Stimulated activated CD4-positive, alpha-beta T cell treated with anti-CD3 and anti-CD28 coated beads, TNF-alpha, amount 100 ng/mL, for 4 hours (primary cell): ENCODE measurements at places on chromosomes 12 and 14.

DNA sequence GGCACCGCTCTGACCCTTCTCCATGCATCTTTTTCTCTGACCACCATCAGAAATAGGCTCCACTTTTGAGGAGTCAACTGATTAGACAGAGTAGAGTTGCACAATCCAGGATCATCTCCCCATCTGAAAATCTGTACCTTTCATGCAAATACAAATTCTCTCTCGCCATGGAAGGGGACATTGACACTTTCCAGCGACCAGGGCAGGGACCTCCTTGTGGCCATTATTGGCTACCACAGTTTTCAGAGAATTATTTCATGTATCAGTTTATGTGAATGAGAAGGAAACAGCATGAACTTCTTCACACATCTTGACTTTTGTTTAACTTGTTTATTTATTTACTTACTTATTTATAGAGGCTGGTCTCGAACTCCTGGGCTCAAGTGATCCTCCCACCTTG is 13.8 kb upstream of the RAN start:
- no peak for DNase-seq

GRCh38 chr12:131471271-131471905 is 239.5 kb upstream of the SFSWAP start:
- DNase-seq, result no peak

DNA sequence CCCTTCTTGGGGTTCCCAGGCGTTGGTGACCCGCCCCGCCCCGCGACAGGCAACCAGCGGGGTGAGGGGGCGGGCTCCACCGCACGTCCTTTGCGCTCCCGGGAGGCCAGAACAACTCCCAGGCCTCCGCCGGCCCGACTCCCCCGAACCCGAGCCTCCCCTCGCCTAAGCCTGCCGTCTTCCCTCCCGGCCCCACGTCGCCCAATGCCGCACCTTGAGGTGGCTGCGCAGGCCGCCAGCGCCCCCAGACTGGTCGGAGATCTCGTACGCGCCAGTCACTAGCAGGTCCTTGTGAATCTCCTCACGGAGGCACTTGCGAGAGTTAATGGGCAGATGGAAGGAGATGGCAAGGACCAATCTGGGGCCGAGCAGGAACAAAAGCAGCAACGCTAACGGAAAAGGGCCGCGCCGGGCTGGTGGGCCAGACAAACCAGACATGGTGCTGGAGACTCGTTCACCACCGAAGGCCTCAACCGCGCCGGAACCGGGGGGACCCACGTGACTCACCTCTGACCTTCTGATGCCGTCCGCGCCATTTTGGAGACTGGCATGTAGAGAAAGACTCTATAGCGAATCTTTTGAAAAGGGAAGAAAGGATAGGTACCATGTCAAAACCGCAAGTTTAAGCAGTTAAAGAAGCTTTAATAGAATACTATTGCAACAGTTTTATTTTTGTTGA is at the start of gene TMED10:
Gene TMED10, minus strand, starts transcription at position 471 of the 679 bp plus-strand sequence. Its CDS starts 33 bp downstream, at position 438.
- DNase-seq, result peak; percentile 87

GRCh38 chr12:86249851-86250250 is 6.3 kb downstream of the MGAT4C start:
- DNase-seq, result no peak

- DNase-seq, result no peak
Observed at GRCh38 chr12:21129351-21129750, 1.6 kb upstream of the SLCO1B1 start.

- DNase-seq, result no peak
Observed at GRCh38 chr12:58443273-58443980, 476.9 kb downstream of the LRIG3 start.

- DNase-seq, result no peak
Observed at GRCh38 chr12:30002677-30003076, 218.9 kb upstream of the TMTC1 start.

DNA sequence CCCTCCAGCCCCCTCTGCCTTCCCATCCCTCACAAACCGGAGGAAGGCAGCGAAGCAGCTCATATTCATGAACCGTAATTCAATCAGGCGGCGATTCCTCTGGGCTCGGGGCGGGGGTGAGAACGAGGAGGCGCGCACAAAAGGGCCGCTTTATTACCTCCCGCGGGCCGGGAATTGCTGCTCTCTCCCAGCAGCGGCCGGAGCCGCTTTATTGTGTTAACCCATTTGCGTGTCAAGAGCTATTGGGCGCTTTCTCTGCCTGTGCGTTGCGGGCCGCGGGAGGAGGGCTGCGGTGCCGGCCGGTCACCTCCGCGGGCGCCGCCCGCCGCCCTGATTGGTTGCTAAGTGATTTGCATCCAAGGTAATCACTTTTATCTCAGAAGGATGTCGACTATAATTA is 4.8 kb downstream of the FAM222A start:
- no peak for DNase-seq

DNA sequence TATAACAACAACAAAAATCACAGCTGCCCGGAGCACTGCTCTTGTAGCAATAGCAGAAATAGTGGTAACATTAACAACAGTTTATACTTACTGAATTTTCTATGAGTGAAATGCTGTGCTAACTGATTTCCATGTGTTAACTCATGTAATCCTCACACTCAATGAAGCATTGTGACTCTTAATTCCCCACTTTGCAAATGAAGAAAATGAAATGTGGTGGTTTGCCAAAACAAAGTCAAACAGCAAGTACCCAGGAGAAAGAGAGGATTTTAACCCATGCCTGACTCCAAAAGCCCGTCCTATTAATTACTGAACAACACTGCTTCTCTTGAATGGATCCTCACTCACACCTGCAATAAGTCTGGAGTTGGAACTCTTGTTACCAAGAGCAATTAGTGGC is 123.5 kb downstream of the MED13L start:
- no peak for DNase-seq

DNA sequence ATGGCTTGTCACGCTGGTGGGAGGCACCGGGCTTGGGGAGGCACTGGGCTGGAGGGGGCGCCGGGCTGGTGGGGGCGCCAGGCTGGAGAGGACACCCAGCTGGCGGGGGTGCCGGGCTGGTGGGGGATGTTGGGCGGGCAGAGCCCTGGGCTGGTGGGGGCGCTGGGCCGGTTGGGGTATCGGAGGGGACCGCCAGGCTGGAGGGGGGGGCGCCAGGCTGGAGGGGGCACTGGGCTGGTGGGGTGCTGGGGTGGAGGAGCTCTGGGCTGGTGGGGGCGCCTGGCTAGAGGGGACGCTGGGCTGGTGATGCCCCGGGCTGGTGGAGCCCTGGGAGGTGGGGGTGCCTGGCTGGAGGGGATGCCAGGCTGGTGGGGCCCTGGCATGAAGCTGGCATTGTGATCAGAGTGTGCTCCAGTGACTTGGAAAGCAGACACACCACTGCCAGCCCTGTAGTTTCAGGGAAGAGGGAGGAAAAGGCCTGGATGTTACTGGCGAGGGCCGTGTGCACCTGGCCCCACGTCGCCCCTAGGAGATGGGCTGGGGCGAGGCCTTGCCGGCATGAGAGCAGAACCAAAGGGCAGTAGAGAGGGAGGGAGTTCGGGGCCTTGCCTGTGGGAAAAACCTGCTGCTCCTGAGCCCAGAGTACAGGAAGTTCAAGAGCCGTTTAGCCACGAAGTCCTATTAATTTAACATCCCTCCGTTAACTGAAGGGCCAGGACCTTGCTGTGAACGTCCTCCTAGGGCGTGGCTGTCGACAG is 13.1 kb downstream of the TEDC1 start:
- no peak for DNase-seq

GRCh38 chr12:101485021-101485420 is 9.9 kb downstream of the SPIC start:
- DNase-seq, result no peak

DNA sequence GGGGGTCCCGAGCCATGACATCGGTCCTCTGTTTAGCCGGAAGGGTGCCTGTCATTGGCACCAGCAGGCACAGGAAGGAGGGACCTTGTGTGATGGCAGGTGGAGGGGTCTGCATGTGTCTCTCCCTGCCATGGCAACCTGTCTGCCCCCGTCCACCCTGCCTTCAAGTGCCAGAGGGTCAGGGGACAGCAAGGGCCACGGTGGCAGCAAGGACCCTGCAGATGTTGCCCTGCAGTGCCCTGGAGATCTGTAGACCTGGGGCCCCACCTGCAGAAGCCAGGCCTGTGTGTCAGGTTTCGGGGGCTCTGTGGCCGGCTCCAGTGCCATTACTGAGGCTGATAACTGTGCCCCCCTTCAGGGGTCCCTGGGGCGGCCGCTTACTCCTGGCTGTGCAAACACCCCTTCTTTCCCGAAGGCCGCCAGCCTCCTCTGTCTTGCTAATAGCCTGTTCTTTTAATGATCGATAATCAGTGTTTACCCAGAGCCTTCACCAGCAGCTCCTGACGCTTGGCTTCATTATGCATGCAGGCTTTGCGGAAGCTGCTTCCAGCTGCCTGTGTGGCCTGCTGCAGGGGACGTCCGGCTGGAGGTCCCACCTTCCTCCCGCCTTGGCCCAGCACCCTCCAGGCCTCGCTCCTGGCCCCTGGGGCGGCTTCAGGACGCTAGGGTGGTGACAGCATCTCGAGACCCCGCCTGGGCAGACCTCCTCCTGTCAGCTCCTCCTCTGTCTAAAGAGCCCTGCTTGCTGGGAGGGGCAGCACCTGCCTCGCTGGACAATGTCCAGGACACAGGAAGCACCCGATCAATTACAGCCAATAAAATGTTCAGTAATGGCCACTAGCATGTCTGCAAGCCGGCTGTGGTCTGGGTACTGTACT is 153.0 kb downstream of the KIF26A start:
- DNase-seq, result no peak

DNA sequence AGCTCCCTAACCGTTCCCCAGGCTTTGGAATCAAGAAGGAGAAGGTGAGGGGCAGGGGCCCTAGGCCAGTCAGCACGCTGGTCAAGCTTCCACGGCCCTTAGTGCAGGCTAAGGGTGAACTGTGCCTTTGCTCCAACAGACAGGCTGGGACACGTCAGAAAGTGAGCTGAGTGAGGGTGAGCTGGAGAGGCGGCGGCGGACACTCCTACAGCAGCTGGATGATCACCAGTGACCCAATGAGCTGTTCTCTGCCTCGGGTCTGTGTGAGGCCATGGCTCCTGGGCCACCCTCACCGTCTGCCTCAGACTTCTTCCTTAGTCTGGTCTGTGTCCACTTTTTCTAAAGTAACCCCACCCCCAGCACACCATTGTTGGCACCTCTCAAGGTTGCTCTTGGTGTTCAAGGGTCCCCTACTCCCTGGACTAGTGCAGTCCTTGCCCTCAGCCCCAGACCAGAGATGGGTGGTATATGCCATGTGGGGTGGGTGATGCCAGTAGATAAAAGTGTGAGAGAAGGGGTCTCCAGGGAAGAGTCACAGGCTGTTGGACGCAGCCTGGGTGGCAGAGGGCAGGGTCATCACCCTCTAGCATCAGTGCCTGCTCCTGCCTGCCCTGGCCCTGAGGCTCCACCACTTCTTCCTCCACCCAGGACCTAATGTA is 20.7 kb downstream of the PRPF40B start:
- DNase-seq, result no peak

DNA sequence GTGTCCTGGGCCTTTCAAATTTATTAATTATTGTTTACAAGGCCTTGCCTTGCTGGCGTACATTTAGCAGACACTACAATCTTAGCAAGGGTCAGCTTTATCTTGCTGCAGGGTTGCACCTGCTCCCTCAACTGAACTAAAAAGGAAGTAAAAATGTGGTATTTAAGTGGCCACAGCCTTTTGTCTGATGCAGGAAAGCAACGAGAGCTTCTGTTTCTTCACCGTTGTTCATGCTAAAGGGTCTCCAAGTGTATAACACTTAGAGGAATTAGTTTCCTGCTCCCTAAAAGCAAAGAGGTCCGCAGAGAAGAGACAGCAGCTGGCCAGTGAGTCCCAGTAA is 62.8 kb upstream of the EGLN3 start:
- DNase-seq, result no peak

- no peak for DNase-seq
Observed at GRCh38 chr12:109962398-109962797, 33.8 kb downstream of the GIT2 start.

GRCh38 chr12:59317598-59317997 is 278.2 kb upstream of the SLC16A7 start:
- DNase-seq, result no peak

- peak; percentile 2 for DNase-seq
Observed at GRCh38 chr12:109053382-109054123, 1.2 kb downstream of the USP30 start.

DNA sequence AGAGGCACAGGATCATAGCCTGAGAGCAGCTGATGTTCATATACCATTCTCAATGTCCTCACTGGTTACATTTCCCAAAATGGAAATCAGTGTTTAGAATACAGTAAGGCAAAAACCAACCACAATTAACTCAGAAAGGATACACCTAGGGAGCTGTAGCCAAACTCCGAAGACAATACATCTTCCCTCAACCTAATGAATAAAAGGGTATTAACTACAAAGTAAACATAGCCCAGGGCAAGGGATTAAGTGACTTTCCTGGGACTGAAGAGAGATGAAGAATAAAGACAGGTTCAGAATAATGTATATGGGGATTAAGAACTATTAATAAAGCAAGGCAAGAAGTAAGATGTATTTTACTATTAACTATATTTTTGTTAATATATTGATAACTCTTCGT is 79.5 kb downstream of the RPS29 start:
- DNase-seq, result no peak

DNA sequence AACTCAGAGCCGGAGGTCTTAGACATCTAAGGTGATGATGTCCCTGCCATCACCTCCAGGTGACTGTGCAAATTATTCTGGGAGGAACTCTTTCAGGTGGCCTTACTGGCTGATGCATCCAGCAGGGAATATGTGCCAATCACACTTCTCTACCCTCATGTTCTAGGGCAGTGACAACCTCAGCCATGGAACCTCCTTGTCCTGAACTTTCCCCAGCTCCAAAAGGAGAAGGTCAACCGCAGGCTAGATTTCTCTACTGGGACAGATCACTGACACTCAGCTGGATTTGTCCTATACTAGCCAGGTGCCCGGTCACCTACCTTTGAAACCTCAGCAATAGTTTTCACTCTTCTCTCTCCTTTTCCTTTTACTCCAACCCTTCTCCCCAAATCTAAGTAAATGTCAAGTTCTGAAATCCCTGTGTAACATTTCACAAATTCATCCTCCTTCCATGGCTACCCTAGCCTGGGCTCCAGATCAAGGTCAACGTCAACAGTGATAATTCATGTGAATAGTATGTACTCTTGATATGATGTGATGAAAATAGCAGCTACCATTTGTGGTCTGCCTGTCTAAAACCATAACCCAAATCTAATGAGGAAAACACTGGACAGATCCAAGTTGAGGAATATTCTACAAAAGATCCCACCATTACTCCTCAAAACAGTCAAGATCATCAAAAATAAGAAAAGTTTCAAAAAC is 115.0 kb upstream of the EGLN3 start:
- DNase-seq, result no peak

DNA sequence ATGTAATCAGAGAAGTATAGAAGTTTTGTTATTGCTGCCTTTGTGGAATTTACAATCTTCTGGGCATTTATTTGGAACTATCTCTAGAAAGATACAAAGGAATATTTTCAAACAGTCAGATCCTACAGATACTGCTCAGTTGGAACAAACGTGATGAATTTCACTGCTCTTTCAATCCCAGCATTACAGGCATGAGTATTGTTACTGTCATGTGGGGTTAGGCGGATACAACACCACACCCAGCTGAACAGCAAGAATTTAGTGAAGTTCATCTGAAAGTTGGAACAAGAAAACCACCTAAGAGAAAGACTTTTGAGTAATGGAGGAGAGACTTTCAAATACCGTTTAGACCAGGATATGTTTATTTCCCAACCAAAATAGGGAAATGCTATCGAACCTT is 123.3 kb upstream of the PLXNC1 start:
- no peak for DNase-seq
